ENCODE measurements at places on chromosomes 6 and 20. TPM values are rescaled to one million over a fixed set of nuclear protein-coding genes. Genes with fewer than 3 reads are reported as not detected.

Gene SIRPB2
- polyA plus RNA-seq = 1.5 TPM

Gene MRAP2
- 7.8 TPM for polyA plus RNA-seq

Gene TRIM15
- polyA plus RNA-seq = not detected

Gene TMEM217
- 0.71 TPM for polyA plus RNA-seq

Gene HLA-DQA1
- polyA plus RNA-seq = 0.32 TPM

Gene GPSM3
- 9.6 TPM for polyA plus RNA-seq

Gene SLC32A1
- 44.1 TPM for polyA plus RNA-seq

Gene COL11A2
- polyA plus RNA-seq = 10.4 TPM

Gene MDFI
- 151 TPM for polyA plus RNA-seq

Gene DPPA5
- polyA plus RNA-seq = not detected

Gene CD24
- polyA plus RNA-seq = 402 TPM

Gene RSPH3
- polyA plus RNA-seq = 8.5 TPM

Gene MTFR2
- 1.4 TPM for polyA plus RNA-seq

Gene SRC
- polyA plus RNA-seq = 50.7 TPM

Gene GGTLC1
- polyA plus RNA-seq = not detected

Gene SLC17A3
- polyA plus RNA-seq = not detected

Gene PRR3
- 39.1 TPM for polyA plus RNA-seq

Gene PTPRK
- 35.3 TPM for polyA plus RNA-seq

Gene HLA-DOA
- 1.4 TPM for polyA plus RNA-seq

Gene RUNX2
- polyA plus RNA-seq = 2.2 TPM

Gene MPIG6B
- 1.3 TPM for polyA plus RNA-seq

Gene KCTD20
- 52.8 TPM for polyA plus RNA-seq

Gene DNMT3B
- polyA plus RNA-seq = 5.9 TPM

Gene ADGB
- polyA plus RNA-seq = 0.98 TPM

Gene MOG
- polyA plus RNA-seq = 223 TPM

Gene SLC22A16
- 0.63 TPM for polyA plus RNA-seq

Gene HSPA1L
- 6.1 TPM for polyA plus RNA-seq

Gene BCAS1
- 402 TPM for polyA plus RNA-seq

Gene ACOT8
- polyA plus RNA-seq = 46.3 TPM

Gene EBF4
- 86.4 TPM for polyA plus RNA-seq

Gene CLIC5
- polyA plus RNA-seq = 6.5 TPM

Gene EPPIN
- polyA plus RNA-seq = 0.36 TPM

Gene ULBP3
- polyA plus RNA-seq = 6.9 TPM

Gene WFDC10B
- polyA plus RNA-seq = not detected

Gene PSMG4
- polyA plus RNA-seq = 40.6 TPM

Gene BMP7
- 67.9 TPM for polyA plus RNA-seq

Gene GABRR1
- 0.29 TPM for polyA plus RNA-seq

Gene SLC35F1
- 54.5 TPM for polyA plus RNA-seq

Gene MYH7B
- 6.4 TPM for polyA plus RNA-seq

Gene PAQR8
- polyA plus RNA-seq = 38.5 TPM

Gene BPIFB2
- polyA plus RNA-seq = not detected

Gene GSTA3
- polyA plus RNA-seq = not detected

Gene TMC2
- 3.5 TPM for polyA plus RNA-seq
